ENCODE measurements at places on chromosomes 12 and 14.

DNA sequence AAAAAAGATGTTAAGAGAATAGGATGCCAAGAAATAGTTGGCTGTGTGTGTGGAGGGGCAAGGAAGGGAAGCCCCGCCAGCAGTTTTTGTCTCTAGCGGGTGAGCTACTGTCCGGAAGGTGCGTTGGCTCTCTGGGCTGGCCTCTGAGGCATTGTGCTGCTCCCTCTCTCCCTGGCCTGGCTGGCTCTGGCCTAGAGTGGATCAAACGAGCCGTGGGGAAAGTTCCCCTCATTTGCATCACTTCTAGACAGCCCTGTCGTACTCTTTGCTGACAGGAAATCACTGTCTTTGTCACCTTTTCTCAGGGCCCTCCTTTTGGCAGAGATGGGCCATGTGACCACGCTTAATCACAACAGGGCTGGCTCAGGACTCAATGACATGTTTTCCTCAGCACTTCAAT, 236.1 kb upstream of the NPAS3 start:
- no peak for DNase-seq

DNA sequence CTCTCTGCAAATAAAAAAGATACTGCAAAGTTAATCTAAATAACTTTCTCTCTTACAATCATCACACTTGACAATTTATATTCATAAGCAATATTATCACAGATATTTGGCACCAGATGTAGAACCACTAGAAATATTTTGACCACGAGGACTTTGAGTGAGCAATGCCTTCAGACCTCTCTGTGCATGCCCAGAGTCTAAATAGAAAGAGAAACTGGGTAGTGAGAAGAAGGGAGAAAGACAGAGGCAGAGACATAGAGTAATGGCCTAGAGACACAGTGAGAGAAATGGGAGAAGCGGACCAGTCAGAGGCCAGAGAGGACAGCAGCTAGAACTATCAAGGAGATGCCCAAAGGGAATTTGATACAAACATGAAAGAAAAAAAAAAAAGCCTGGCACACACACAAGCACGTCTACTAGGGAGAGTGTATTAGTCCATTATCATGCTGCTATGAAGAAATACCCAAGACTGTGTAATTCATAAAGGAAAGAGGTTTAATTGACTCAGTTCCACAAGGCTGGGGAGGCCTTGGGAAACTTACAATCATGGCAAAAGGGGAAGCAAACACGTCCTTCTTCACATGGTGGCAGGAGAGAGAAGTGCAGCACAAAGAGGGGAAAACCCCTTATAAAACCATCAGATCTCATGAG, 41.1 kb downstream of the BMP4 start:
- no peak for DNase-seq

DNA sequence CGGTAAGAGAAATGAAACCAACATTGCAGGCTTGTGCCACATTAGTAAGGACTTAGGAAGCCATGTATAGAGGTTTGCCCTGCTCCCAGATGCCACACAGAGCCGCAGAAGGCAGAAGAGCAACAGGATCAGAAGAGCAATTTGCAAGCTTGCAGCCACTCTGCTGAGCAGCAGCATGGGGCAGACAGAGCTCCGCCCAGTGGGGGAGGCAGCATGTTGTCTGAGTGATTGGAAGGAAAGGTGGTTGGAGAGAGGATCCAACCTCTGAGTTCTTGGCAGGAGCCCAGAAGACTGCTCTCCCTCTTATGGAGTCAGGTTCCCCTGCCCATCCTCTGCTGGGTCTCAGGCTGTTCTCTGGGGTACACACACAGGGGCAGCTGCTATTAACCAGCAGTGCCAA, 2.3 kb upstream of the KRT6A start:
- DNase-seq: no peak

GRCh38 chr12:104048811-104049210, 1.2 kb downstream of the GLT8D2 start:
- DNase-seq: no peak
